ENCODE measurements at places on chromosomes 11 and 22.
A peak's percentile ranks its signal among the peaks of the same experiment; 100 is the strongest.

DNA sequence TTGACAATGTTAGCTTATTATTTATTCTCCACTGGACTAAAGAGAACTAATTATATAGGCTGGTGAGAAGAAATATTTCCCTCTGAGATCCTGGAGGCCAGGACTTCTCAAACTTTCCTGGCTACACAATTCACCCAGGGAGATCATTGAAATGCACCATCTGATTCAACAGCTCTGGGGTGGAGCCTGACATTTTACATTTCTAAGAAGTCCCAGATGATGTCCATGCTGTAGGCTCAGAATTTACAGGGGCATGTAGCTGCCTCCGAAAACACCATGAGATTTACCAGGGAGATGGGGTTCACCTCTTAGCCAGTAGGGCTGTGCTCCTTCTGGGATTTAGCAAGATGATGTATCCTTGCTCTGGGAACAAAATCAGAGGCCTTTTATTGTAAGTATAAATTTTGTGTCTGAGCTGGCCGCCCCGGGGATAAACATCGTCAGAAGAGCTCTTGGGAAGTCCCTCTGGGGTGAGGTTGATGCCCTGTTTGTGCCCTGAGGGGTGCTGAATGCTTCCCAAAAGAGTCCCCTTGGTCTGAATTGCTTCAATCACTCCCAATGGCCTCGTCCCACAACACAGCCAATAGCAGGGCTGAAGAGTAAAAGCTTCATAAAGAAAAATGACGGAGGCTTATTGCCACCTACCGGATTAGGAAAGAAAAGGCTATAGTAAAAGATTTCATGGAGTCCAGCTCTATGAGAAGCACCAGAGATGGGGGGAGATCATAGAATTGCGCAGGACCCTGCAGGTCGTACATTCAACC, 33.4 kb upstream of the API5 start:
- no peak for DNase-seq

GRCh38 chr11:118620529-118621070, 13.2 kb downstream of the PHLDB1 start:
- DNase-seq: no peak

GRCh38 chr11:5620651-5621521, 3.9 kb upstream of the TRIM34 start:
- no peak for DNase-seq

DNA sequence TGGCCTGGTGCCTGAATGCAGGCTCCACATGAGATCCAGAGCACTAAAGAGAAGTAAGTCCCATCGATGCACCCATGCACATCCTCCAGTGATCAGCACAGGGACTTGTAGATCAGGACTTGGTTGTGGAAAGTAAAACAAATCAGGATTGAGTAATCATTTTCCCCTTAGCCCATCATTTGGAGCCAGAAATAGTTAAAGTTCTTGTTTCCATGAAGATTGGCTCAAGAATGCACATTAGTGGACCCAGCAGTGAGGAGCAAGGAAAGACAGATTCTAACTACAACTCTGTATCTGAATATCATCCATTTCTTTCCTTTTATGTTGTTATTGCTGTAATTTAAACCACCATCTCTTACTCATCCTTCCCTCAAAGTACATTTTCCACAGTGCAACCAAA, 19.1 kb downstream of the CCDC83 start:
- no peak for DNase-seq

GRCh38 chr11:46047520-46047919, 73.7 kb downstream of the PHF21A start:
- DNase-seq: no peak

DNA sequence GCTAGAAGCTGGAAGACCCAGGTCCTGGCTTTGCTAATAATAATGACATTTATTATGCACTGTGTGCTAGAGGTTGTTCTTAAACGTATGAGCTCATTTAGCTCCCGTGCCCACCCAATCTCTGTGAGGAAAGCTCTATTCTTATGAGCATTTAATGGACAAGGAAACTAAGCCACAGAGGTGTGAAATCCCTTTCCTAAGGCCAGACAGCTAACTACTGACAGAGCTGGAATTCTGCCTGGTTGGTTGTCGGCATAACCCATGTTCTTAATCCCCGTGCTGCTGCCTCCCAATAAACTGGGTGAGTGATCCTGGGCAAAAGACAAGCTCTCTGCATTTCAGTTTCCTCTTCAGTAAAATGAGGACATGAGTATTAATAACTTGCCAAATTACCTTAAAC, 49.4 kb downstream of the SNX19 start:
- no peak for DNase-seq

- no peak for DNase-seq
Observed at GRCh38 chr11:122023614-122024250, 92.3 kb downstream of the BLID start.

DNA sequence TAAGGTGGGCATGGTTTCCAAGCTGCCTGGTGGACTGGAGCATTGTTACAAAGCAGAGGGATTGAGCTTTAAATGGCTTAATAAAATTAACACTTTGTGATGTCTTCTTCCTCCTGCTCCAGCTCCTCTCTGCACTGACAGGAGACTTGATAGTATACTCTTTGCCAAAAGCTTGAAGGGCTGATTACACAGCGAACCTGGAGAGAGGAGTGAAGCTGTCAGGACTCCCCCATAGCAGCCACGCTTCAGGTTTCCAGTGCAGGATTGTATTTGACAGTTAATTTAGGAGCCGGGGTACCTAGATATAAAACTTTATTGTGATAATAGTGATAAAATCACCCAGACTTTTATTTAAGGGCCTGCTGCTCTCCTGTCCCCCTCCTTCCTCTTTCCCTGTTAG, 50.0 kb downstream of the TRIM44 start:
- DNase-seq: no peak

- no peak for DNase-seq
Observed at GRCh38 chr22:50720301-50721256, 17.4 kb upstream of the ACR start.

- no peak for DNase-seq
Observed at GRCh38 chr11:100066399-100066798, 620.7 kb upstream of the ARHGAP42 start.

- peak; percentile 27 for DNase-seq
Observed at GRCh38 chr11:62245271-62245753, 3.3 kb downstream of the SCGB1D2 start.

- DNase-seq: no peak
Observed at GRCh38 chr11:18956630-18957029, 17.4 kb upstream of the MRGPRX1 start.

GRCh38 chr22:49488943-49489342, 338.7 kb downstream of the BRD1 start:
- DNase-seq: no peak

DNA sequence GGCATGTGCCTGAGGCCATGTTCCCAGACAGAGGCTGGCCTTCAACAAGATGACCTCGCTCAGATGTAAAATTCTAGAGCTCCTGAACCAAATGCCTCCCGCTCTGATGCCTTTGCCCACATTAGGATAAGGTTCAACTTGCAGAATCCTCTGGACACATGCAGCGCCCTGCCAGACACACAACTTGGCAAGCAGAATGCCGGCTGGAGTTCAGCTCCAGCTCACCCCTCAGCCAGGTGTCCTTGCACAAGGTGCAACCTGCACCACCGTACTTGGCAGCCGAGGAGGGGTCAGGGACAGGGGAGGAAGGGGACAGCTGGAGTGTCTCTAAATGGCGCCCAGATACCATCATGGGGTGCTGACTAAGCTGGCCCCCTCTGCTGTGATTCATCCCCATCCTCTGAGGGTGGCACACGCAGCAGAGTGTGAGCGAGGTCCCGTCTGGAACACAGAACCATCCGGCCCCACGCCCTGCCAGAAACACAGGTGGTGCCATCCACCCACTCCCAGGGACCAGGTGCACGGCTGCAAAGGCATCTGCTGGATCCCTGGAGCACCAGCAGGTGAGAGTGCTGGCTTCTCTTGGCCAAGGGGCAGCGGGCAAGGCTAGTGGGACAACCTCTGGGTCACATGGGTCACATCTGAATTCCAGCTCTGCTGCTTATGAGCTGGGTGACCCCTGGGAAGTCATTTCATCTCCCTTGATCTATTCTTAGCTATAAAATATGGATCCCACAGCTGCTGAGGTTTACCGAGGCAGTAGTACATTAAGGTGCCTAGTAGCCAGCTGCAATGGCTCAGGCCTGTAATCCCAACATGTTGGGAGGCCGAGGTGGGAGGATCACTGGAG, 12.8 kb downstream of the ZMAT5 start:
- DNase-seq: no peak
